Activated naive CD4-positive, alpha-beta T cell (primary cell): ENCODE measurements at places on chromosomes 12 and 14.

DNA sequence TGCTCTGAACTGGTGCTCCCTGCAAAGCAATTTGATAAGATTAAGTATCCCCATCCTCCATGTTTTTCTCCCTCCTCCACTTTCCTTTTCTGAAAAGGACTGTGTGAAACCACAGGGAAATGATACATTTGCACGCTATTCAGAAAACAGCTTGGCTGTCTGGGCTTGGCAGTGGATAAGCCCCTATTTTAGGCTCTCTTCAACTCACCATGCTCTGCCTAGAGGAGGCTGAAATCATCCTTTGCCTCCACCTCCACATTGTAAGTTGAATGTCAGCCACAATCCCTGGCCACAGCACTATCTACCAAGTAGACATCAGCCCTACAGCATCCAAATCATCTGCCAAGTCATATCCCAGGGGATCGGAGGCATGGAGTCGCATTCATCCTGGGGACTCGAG is 642.3 kb downstream of the RPS29 start:
- DNase-seq, result no peak

DNA sequence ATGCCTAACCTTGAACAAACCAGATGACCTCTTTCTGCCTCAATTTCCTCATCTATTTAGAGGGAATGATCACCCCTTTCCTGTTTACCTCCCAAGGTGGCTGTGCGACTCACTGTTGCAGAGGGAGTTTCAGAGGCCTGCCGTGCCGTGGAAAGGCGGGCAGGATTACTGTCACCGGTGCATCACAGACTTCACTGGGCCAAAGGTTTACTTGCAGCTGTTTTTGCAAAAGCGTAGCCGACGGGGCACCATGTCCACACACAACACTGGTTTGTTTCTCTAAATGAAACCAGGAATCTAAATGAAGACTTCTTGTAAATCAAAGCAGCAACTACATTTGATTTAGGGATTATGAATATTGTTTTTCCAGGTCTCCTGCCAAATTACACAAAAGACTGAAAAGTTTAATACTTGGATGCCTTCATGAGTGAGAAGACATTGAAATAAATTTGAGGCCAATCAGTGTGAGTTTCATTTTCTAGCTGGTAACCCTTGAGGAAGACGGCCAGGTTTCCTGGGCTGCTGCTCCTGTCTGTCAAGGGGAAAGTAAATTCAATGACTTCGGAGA is 696.1 kb upstream of the TMEM132C start:
- DNase-seq, result no peak

DNA sequence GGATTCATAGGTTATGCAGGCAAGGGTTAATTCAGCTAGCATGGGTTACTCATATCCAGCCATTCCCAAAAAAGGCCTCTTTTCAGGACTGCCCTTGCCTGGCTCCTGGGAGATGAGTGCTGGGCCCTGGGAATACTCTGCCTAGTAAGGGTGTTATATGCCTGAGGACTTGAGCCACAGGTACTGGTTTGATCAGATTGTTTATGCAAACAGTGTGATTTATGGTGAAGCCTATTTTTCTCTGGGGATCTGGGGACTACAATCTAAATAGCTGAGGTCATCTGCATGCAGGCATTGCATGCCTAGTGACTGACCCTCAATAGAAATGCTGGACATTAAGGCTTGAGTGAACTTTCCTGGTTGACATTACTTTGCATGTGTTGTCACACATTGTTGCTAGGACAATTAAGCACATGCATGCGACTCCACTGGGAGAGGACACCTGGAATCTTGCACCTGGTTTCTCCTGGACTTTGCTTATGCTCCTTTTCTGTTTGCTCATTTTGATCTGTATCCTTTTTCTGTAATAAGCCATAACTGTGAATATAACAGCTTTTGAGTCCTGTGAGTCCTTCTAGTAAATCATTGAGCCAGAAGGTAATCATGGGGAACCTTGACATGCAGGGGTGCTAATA is 73.0 kb downstream of the RAD51B start:
- DNase-seq, result no peak

DNA sequence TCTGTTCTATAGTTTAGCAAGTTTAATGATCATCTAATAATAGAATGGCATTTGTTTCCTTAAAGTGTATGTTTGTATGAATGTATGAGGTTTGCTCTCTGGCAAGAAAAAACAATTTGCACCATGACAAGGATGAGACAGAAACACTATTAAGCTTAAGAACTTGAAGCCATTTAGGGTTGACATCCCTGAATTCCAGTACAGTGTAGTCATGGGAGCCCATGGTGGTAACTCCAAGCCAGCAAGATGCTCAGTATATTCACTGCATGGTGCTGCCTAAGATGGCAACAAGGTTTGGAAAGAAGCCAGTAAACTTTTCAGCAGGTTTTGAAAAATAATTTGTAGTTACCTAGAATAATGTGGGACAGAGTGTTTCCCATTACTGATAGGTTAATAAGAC is 158.6 kb downstream of the PRIMA1 start:
- DNase-seq, result no peak

- no peak for DNase-seq
These were observed 180.2 kb downstream of the CACNA1C start for GRCh38 chr12:2233034-2233433.

DNA sequence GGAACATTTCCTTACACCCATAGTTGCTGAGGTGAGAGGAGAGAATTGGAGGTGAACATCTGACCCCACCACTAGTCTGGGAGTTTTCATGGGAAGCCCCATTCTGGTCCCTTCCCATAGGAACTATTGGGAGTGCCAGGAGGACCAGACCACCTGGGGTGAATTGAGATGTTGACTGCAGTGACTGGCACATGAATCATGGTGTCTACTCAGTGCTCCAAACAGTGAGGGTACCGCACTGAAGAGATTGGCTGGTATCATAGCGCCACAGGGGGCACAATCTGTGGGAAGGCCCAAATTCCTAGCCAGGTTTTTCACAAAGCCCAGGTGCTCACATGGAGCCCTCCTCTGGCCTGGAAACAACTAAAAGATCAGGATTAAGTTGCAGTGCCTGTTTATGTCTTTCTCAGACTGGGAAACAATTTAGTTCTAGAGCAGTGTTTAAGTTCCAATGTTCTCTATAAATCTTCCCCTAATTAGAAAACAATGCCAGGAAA is 3.7 kb upstream of the RNASE9 start:
- DNase-seq, result no peak

GRCh38 chr12:75289753-75290152 is 40.4 kb downstream of the CAPS2 start:
- DNase-seq, result no peak

DNA sequence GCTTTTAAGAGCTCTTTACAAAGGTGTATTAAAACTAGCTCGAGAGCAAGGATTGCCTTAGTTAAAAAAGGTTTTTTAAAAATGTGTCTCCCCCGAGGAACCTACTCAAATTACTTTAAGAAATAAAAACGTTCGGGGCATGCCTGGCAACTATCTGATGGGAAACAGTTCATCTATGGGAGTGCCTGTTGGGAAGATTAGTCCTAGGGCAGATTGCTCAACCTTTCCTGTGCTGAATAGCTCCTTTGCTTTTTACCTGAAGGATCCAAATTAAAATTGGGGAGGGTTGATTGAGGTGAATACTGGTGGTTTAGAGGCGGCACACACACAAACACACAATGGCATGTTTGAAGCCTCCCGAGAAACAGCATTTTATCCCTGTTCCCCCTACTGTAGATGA is 541.4 kb upstream of the ATP2B1 start:
- no peak for DNase-seq

- DNase-seq, result no peak
These were observed 129.4 kb downstream of the TSPAN9 start for GRCh38 chr12:3206536-3207072.

DNA sequence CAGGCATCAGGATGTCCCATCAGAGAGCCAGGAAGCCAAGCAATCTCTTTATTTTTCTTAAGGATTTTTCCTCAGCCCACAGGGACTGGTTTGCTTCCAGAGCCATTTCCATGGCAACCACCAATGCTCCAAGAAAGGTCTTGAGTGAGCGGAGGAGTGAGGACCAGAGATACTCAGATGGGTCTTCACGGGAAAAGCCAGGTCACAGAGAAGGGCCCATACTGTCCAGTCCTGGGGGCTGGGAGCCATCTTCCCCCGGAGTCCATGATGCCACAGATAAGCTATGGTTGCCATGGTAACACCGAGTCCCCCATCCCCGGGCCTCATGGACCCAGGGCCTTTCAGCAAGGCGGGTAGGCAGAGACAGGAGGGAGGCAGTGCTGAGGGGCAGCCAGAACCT is 28.6 kb downstream of the CMKLR1 start:
- DNase-seq, result no peak

- no peak for DNase-seq
These were observed 582.7 kb downstream of the SLC6A15 start for GRCh38 chr12:84329938-84330337.

GRCh38 chr12:56721216-56721615 is 3.9 kb downstream of the NACA start:
- DNase-seq, result no peak

GRCh38 chr14:37590428-37591139 is 4.5 kb downstream of the FOXA1 start:
- DNase-seq, result no peak

DNA sequence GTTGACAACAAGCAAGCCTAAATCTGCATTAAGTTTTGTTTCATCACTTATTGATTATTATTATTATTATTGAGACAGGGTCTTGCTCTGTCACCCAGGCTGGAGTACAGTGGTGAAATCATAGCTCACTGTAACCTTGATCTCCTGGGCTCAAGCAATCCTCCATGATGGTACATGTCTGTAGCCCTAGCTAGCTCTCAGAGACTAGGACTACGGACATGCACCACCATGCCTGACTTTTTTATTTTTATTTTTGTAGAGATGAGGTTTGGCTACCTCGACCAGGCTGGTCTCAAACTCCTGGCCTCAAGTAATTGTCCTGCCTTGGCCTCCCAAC is 35.7 kb upstream of the STK38L start:
- DNase-seq, result no peak

DNA sequence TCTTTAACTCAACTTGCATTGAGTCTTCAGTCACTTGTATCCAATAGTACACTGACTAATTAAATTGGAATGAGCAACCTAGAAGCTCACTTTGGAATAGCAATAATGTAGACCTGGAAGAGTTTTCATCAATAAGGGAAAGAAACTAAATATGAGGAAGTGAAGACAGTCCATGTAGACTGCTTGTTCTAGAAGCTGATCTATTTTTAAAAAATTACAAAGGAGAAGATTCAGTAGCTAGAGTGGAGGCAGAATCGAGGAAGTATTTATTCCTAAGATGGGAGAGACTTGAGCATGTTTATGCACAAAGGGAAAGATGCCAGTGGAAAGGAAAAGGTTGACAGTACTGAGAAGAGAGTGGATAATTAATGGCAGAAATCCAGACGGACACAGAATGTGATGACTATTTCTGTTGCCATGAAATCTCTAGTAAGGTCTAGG is 156.3 kb upstream of the PDE3A start:
- no peak for DNase-seq

- no peak for DNase-seq
These were observed 83.0 kb downstream of the SLC25A21 start for GRCh38 chr14:37089410-37089809.

DNA sequence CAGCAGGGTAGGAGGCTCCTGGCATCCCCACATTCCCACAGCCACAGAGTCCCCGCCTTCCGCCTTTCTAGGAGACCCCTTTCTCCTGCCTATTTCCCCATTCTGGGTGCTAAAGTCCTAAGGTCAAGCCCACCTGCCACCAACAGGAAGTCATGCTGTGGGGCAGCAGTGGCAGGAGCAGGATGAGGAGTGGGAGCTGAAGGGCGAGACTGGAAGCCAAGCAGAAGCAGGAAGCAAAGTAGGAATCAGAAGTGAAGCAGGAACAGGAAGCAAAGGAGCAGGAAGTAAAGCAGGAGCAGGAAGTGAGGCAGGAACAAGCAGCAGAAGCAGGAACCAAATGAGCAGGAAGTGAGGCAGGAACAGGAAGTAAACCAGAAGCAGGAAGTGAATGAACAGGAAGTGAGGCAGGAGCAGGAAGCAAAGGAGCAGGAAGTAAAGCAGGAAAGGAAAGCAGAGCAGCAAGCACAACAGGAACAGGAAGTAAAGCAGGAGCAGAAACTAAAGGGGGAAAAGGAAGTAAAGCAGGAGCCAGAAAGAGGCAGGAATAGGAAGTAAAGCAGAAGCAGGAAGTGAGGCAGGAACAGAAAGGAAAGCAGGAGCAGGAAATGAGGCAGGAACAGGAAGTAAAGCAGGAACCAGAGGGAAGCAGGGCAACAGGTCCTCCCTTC is 38.3 kb upstream of the RIMBP2 start:
- DNase-seq, result no peak

DNA sequence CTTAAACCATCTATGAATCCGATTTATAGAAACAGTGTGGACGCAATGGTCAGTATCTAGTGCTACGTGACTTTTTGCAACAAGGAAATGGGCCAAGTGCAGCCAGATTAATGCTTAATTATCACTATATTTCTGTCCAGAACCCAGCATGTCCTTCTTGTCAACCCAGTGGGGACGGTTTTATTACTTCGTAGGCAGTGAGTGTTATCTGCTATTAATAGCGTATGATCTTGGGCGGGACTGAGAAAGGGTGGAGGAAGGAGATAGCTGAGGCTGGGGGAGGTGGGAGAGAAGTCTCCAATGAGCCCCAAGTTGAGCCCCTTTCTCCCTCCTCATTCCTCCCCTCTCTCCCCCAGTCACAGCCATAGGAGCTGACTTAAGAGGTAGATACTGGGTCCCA is 59.7 kb upstream of the FAM222A start:
- DNase-seq, result no peak

GRCh38 chr14:33774161-33774560 is 176.7 kb downstream of the EGLN3 start:
- DNase-seq, result no peak

DNA sequence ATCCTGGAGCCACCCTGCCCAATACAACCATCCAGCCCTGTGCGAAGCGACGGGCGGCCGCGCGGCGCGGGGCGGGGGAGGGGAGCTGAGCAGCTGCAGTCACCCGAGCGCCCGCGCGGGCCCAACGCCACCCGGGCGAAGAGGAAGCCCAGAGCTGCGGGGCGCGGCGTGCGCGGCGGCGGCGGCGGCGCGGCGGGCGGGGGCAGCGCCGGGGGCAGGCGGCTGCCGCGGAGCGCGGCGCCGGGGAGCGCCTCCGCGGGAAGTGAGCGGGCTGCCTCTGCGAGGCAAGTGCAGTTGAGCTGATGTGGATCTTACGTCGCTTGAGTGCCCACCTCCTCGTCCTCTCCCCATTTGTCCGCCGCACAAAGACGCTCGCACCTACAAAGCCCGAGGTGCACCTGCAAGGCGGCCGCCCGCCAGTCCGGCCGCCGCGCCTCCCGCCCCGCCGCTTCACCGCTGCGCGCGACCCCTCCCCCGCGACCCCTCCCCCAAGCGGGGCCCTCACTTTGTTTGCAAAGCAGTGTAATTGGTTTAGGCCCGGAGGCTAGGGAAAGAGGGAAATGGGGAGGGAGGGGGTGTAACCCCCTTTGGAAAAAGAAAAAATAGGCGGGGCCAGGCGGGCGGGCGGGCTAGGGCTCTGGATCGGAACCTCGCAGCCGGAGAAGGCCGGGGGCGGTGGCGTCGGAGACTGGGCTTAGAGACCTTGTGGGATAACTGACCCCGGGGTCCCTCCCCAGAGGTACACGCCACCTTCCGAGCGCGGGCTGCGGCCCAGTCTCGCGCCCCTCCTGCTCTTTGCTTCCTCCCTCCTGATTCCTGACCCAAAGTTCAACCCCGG is at the start of the genes FOXA1 and TTC6:
TSS of gene FOXA1 (minus strand) at position 279 of the 838 bp plus-strand sequence. CDS start at position 2, 277 bp downstream.
TSS of gene TTC6 (plus strand) at position 659 of the 838 bp plus-strand sequence. CDS start 26,436 bp downstream, outside the sequence.
- no peak for DNase-seq
